EH (cell line): ENCODE measurements at places on chromosomes 4 and X.

DNA sequence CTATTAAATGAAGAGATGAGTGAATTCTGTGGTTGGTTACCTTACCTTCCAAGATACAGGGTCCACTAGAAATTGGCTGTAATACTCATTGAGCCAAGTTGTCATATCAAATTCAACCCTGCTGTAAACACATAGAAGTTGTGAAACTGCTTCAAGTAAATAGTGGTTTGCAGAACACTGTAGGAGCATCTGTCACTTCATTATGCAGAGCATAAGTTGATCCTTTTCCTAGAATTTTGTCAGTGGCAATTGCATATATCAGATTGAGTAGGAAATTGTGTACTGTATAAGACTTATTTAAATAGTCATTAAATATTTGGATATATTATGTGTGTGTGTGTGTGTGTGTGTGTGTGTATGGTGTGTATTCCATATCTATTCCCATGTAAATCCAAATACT lies 8.8 kb upstream of the XK start:
- DNase-seq, result no peak

GRCh38 chr4:28247805-28248204 lies 1387.2 kb downstream of the STIM2 start:
- DNase-seq, result no peak

DNA sequence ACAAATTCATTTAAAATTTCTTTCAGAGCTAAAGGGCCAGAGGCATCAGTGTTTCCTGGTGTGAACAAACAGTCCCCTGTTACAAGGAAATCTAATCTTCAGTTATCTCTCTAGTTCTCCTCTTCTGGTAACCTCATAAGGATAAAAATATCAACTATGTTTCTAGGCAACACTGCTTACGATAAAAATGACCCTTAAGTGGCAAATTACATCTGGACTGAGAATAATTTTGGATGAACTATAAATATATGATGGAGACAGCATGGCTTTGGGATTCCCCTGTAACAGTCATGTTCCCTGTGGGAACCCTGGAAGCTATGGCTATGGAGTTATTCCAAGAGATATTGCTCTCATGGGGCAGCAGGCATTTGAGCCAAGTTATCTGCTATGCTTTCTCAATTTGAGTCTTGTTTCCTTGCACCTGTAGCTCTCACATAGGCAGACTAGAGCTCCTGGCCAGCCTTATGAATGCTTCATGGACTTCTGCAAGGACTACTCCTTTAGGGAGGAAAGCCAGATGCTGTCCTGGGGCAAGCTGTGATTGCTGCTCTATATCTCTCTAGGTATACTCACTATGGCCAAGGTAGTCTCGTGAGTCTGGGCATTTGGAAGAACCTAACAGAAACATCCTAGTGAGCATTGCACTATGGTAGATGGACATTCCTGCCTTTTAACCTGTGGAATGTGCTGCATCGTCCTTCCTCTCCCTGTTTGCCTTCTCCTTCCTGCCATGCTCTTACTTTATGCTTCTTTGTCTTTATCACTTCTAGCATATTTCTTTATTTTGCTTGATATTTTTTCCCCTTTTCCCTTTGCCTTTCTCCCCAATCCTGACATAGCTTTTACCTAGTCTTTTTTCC lies 14.2 kb downstream of the C4orf33 start:
- DNase-seq, result no peak

DNA sequence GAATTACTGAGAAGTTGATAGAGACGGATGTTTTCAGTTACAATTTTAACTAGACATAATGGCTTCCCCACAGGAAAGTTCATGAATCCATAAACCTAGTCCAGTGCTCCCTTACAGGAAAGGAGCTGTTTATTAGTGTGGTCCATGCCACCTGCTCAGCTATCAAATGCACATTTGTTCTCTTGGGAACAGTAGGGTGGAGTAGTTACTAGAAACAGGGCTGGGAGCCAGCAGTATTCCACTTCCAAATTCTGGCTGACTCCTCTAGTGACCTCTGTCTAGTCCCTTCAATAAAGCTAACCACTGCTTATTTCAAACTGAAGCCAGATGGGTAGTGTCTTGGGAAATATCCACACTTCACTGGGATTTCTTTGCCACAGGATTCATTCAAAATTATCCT lies 88.4 kb upstream of the TLL1 start:
- no peak for DNase-seq
